KBM-7 (cell line): ENCODE measurements at places on chromosomes 11 and 22.
A peak's percentile ranks its signal among the peaks of the same experiment; 100 is the strongest.

DNA sequence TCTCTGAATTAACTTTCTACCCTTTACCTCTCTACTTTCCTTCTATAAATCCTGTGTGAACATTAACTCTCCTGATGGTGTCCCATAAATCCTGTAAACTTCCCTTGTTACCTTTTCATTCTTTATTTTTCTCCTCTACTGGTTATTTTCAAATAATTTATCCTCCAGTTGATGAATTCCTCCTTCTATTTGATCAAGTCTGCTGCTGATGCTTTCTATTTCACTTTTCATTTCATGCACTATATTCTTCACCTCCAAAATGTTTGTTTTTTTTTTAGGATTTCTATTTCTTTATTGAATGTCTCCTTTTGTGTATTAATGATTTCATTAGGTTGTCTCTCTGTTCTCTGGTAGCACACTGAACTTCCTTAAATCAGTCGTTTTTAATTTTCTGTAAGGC is 68.6 kb downstream of the KCNQ1OT1 start:
- no peak for DNase-seq

- no peak for DNase-seq
Measured at GRCh38 chr11:3786781-3787428, 10.4 kb downstream of the NUP98 start.

GRCh38 chr22:50529897-50530579 is at the start of gene TYMP:
Gene TYMP (minus strand): TSS chr22:50530012. CDS start chr22:50529709, 303 bp downstream.
- no peak for DNase-seq

GRCh38 chr22:25892678-25893077 is 150.7 kb downstream of the MYO18B start:
- no peak for DNase-seq

- peak; percentile 29 for DNase-seq
Measured at GRCh38 chr11:20158597-20159257, 1.5 kb downstream of the DBX1 start.

DNA sequence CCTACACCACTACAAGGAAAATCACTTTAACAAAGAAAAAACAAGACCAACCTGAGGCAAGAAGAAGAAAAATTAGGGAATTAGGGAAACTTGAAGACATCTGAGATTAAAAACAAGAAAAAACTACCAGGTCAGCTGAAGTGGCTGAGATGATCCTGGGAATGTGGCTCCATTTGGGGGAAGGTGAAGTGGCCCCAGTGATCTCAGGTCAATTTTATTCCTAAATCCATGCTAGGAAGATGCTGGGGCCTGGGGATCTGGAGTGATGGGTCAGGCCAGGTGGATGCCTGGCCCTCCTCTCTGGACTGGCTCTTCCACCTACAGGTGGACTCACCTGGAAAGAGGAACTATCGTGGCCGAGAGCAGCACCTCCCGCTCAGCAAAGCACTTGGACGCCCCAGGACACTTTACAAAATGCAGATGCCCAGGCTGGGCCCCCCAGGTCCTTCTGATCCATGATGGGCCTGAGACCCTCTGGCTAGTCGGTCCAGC is 6.7 kb downstream of the TOP3B start:
- DNase-seq: no peak

GRCh38 chr11:72224564-72225410 is at the start of gene INPPL1:
Gene INPPL1 (plus strand): TSS chr11:72224767. CDS start chr11:72224985, 218 bp downstream.
- DNase-seq: peak; percentile 29
